ENCODE measurements at places on chromosomes 4 and X. TPM values are rescaled to one million over a fixed set of nuclear protein-coding genes. Genes with fewer than 3 reads are reported as not detected.

CLGN gene
- not detected for polyA plus RNA-seq

GAGE12H gene
- polyA plus RNA-seq = not detected

TSR2 gene
- polyA plus RNA-seq = 78.1 TPM

PFKFB1 gene
- polyA plus RNA-seq = not detected

MED12 gene
- polyA plus RNA-seq = 3.4 TPM

TEC gene
- polyA plus RNA-seq = 0.87 TPM

ASB9 gene
- not detected for polyA plus RNA-seq
